Activated naive CD8-positive, alpha-beta T cell treated with anti-CD3 and anti-CD28 coated beads for 36 hours (primary cell): ENCODE measurements at places on chromosomes 16 and 17. TPM values are rescaled to one million over a fixed set of nuclear protein-coding genes. Genes with fewer than 3 reads are reported as not detected.

VASN gene
- 0.08 TPM for total RNA-seq

- no peak for DNase-seq
These were observed 827.6 kb upstream of the CA10 start for GRCh38 chr17:52986056-52986662.

DNA sequence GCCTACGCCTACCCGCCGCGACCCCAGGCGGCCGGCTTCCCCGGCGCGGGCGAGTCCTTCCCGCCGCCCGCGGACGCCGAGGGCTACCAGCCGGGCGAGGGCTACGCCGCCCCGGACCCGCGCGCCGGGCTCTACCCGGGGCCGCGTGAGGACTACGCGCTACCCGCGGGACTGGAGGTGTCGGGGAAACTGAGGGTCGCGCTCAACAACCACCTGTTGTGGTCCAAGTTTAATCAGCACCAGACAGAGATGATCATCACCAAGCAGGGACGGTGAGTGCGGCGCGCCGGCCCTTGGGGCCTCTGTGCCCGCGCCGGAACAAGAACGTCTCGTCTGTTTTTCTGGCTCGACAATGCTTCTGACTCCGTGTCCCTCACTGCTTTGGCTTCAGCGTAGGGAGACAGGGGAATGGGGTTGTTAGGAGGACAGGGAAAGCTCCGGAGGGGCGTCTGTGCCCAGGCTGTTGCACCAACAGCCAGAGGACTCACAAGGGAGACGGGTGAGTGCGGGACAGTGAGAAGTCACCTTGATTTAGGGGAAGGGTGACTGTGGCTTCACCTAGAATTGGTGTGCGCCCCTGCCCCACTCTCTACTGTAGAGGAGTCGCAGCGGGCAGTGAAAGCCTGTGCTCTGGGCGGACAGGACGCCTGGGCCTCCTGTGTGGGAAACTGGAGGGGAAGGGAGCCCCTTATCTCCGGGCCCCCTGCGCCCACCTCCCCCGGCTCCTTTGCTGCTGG, 806 bp downstream of the TBX21 start:
- DNase-seq, result no peak

GRCh38 chr16:55292491-55292890, 31.5 kb upstream of the IRX6 start:
- DNase-seq, result no peak

DNA sequence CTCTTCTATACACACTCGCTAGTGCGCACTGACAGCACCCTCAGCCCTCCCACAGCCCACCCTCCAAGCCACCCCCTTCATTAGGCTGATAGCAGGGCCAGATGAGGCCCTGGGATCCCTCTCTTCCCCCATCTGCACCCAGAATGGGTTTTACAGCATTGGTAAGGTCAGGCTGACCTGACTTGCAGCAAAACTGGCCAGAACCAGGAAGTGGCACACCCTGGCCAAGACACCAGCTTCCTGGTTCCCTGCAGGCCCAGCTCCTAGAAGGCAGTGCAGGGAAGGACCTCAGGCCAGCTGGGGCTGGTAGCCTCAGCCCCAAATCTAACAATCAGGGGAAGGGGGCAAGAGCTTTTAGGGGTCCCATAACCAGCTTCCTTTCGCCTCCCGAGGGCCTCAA, 50.0 kb upstream of the MRPS23 start:
- DNase-seq, result no peak

GRCh38 chr17:45172232-45172540, 10.5 kb downstream of the HEXIM2 start:
- no peak for DNase-seq

DNA sequence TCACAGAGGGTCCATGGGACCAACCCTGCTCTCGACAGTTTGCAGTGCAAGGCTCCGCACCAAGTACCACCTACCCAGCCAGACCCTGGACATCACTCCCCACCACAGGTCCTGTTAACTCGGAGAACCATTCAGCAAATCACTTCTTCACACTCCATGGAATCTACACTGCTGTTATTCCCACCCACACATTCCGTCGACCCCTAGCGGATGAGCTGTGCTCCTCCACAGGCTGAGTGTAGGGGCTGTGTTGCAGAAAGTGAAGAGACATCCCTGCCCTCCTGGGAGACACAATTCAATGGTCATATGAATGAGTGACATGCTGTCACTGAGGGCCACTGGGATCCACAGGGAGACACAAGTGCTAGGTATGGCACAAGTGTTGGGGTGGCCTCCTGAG, 27.5 kb downstream of the MPG start:
- no peak for DNase-seq

CHST4 gene
- total RNA-seq, result not detected

FASN gene
- total RNA-seq, result 287 TPM

CCL16 gene
- not detected for total RNA-seq

CCL8 gene
- not detected for total RNA-seq

DNA sequence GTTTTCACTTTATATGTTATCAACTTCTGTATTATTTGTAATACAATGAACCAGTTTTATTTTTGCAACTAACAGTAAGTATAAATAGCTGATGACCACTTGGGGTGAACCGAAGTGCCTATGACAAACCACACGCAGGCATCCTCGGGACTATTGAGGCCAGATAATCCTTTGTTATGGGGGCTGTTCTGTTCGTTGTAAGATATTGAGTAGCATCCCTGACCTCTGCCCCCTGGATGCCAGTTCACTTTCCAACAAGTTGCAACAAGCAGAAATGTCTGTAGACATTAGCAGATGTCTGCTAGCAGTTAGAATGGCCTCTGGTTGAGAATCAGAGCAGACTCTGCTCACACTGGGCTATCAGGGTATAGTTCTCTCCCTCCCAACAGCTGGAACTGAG, 277.0 kb downstream of the WWOX start:
- no peak for DNase-seq

DNA sequence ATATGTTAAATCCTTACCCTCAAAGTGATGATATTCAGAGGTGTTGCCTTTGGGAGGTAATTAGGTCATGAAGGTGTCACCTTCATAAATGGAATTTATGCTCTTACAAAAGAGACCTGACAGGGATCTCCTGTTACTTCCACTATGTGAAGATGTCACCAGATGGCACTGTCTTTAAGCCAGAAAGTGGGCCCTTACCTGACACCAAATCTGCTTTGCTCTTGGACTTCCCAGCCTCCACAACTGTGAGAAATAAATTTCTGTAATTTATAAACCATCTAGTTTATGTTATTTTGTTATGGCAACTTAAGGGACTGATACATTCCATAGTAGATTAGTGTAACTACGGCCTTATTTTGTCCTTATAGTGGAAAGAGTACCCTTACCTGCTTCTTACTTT, 358.3 kb upstream of the SALL1 start:
- DNase-seq, result no peak

ABCC3 gene
- not detected for total RNA-seq

C1QTNF8 gene
- total RNA-seq, result not detected

C17orf78 gene
- total RNA-seq, result not detected

GRCh38 chr17:61366076-61366714, 33.4 kb upstream of the TBX2 start:
- no peak for DNase-seq

MMP2 gene
- not detected for total RNA-seq

DNA sequence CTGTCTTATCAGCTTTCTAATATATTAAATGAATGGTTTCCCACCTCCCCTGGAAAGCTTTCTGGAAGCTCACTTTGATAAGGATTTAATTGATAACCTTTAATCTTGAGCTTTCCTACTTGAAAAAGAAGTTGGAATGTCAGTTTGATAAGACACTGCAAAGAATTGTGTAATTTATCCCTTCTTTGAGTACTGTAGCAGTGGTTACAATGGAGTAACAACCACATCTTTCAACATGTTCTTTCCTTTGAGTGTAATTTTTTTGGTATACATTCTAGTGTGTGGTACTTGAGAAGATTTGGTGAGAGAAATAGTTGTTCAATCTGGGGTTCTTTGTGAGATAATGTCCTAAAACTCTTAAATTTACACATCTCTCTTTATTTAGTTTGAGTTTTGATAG, 43.4 kb downstream of the CPD start:
- no peak for DNase-seq

GRCh38 chr17:80036715-80037477, 454 bp downstream of the CCDC40 start:
- DNase-seq, result peak; percentile 43

GRCh38 chr16:72689851-72690250, 358.1 kb downstream of the ZFHX3 start:
- no peak for DNase-seq

GRCh38 chr17:42517516-42517915, 18.5 kb upstream of the NAGLU start:
- peak; percentile 72 for DNase-seq

- DNase-seq, result no peak
These were observed 71.9 kb upstream of the CACNG5 start for GRCh38 chr17:66763056-66763455.

- DNase-seq, result no peak
These were observed 9.8 kb upstream of the ADAT1 start for GRCh38 chr16:75632857-75633256.

CLEC3A gene
- not detected for total RNA-seq

DNA sequence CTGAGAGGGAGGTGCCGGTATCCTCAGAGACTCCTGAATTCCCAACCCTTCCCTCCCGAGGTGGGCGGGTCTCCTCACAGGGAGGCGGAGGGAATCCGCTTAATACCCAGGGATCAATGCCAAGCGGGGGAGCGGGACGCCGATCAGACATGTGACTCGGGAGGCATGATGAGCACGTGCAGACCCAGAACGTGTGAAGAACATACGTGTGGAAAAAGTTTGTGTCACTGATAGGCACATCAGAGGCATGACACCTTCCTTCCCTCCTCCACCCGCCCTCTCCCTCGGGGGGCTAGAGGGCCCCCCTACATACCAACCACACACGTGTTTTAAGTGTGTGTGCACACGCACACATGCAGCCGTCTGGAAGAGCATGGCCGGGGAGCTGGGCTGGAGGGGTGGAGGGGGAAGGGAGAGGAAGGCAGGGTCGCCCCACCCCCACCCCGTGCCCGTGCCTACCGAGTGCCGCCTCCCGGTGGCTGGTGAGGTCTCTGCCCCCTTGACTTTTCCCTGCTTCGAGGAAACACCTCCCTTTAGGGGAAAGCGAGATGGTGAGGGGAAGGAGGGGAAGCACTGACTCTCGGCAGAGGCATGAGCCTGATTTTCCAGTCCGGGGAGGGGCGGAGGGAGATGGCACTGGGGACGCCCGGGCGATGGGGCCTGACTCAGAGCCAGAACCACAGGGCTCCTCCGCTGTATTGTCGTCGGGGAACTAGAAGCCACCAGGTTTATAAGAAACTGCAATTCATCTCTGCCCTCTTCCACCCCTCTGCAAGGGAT, 12.1 kb upstream of the TBX21 start:
- DNase-seq, result peak; percentile 98

- DNase-seq, result no peak
These were observed 47.6 kb downstream of the SPOP start for GRCh38 chr17:49630113-49630900.

TNFSF12 gene
- total RNA-seq, result 11.6 TPM

GRCh38 chr16:10552998-10553491, 27.4 kb downstream of the EMP2 start:
- peak; percentile 57 for DNase-seq

DNA sequence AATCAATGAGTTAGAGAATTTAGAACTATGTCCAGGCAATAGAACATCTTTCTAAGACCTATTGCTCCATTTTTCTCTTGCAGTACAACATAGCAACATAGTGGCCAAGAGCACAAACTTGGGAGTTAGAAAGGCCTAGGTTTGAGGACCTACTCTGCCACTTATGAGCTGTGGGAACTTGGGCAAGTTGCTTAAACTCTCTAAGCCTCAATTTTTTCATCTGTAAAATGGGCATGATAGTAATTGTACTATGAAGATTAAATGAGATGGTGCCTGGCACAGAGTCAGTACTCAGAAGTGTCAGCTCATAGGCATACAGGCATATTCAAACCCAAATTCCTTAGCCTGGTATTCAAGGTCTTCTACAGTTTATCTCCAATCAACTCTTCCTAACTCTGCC, 25.1 kb downstream of the IRX5 start:
- no peak for DNase-seq

CIAO3 gene
- 19.8 TPM for total RNA-seq

DNA sequence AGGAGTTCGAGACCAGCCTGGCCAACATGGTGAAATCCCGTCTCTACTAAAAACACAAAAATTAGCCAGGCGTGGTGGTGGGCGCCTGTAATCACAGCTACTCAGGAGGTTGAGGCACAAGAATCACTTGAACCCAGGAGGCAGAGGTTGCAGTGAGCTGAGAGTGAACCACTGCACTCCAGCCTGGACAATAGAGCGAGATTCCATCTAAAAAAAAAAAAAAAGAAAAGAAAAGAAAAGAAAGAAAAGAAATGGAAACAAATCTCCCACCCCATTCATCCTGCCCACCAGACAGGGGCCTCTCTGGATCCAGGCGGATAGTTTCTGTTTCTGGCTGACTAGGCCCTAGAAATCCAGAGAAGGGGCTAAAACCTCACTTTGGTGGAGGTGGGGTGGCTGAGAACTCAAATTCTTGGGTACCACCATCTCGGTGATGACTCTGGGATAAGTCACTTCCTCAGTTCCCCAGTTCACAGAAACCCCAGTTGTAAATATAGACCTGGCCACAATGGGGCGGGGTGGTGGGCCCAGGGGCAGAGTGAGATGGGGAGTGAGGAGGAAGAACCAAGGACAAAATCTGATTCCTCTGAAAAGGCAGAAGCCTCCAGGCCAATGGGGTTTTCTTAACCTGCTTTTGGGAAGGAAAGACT, 22.2 kb downstream of the SOCS1 start:
- DNase-seq, result peak; percentile 81

BCKDK gene
- 45.5 TPM for total RNA-seq

- DNase-seq, result no peak
These were observed 86.6 kb upstream of the NETO2 start for GRCh38 chr16:47230296-47230695.
